ENCODE measurements at places on chromosomes 3 and 15.

DNA sequence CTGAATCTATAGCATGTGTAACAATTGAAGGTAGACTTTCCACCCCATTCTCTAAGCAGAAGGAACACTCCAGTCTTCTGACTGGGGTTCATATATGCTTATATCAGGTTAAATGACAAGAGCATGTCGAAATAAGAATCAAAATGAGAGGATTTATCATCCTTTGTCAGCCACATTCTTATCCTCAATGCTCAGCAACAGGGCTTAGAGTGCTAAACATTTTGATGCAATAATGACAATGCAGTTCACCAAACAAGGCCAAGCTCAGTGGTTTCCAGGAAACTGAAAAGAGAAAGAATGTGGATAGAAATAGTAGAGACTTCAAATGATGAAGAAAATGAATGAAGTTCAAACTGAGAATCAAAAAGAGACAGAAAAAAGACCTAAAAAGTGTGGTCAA lies 78.0 kb downstream of the FSIP1 start:
- no peak for DNase-seq

DNA sequence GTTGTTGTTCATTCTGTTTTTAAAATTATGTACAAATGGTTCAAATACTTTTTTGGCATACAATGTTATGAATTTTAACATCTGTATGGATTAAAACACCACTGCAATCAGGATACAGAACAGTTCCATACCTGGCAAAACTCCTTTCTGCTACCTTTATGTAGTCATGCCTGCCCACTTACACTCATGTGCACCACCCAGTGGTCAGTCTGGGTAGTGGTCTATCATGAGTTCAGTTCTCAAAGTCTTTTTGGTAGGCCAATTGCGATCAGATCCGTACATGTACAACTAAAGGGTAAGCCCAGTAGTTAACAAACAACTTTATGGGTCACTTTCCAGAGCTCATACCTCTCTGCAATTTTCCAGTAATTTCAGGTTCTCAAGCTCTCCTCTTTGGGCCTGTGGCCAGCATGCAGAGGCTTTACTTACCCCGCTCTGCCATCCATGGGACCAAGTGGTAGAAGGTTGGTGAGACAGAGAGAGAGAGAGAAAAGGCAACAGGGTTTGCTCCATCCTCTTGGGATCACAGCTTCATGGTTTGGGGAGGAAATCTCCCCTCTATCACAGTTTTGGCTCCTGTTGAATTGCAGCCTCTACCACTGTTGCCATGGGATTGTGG lies 63.9 kb upstream of the FAM98B start:
- DNase-seq: peak; percentile 15

DNA sequence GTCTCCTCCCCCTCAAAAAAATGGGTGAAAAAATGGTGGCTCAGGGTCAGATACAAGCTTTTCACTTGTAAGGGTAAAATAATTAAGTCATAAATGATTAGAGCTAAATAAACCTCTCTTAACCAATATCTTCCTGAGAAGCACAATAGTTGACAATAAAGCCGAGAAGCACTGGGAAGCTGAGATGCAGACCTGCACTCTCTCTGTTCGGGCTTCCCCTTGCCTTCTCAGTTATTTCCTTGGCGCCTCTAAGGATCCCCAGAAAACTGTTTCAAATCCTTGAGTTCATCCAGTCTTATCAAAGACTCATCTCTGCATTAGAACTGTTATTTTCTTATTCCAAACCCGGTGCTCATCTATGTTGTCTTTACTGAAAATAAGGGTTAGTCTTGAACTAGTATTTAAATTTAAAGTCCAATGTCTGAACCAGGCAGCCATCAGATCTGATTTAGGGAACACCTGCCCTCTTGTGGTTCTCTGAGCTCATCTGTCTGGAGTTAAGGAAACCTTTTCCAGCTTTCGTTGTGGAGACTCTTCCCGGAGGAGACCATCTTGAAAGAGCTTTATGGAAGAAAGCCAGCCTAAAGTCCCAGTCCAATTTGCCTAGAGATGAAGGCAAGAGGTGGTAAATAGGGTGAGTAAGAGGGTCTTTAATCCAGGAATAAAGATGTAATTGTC lies 256.4 kb upstream of the MCTP2 start:
- no peak for DNase-seq

- no peak for DNase-seq
Measured at GRCh38 chr3:152516216-152516615, 247.5 kb downstream of the MBNL1 start.

- no peak for DNase-seq
Measured at GRCh38 chr3:161054860-161055604, 50.1 kb downstream of the B3GALNT1 start.

DNA sequence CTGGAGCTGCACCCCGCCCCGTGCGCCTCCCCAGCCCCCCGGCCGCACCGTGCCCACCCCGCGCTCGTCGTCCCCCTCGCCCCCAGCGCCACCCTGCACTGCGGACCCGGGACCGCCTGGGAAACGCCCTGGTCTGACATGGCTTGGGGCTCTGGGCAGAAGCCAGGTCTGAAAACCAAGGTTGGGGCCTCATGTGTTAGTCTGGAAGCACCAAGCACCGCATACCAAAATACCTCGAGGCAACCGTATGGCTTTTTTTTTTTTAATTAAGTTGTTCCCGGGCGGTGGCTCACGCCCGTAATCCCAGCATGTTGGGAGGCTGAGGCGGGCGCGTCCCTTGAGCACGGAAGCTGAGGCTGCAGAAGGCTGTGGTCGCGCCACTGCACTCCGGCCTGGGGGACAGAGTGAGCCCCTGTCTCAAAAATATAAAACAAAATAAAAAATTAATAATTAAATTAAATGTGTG lies 91.5 kb upstream of the CHD2 start:
- DNase-seq: no peak

- no peak for DNase-seq
Measured at GRCh38 chr15:78909791-78910228, 35.0 kb downstream of the CTSH start.

- no peak for DNase-seq
Measured at GRCh38 chr3:70531838-70532489, 219.5 kb upstream of the MDFIC2 start.

DNA sequence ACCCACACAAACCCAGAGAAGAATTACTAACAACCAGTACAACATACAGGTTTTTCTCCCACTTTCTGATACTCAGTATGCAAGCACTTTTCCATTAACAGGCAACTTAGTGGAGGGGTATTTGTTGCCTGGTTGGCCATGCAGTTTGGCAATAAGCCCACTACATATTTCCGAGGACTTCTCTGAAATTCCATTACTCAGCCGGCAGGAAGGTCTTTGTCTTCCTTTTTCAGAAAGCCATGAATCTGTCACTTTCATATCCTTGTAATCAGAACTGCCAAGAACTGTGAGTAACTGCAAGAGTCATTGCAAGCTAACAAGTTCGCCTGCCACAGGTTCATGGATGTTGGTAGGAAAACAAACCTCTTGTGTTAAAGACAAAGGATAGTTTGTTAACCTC lies 422.3 kb upstream of the ROBO1 start:
- DNase-seq: no peak

DNA sequence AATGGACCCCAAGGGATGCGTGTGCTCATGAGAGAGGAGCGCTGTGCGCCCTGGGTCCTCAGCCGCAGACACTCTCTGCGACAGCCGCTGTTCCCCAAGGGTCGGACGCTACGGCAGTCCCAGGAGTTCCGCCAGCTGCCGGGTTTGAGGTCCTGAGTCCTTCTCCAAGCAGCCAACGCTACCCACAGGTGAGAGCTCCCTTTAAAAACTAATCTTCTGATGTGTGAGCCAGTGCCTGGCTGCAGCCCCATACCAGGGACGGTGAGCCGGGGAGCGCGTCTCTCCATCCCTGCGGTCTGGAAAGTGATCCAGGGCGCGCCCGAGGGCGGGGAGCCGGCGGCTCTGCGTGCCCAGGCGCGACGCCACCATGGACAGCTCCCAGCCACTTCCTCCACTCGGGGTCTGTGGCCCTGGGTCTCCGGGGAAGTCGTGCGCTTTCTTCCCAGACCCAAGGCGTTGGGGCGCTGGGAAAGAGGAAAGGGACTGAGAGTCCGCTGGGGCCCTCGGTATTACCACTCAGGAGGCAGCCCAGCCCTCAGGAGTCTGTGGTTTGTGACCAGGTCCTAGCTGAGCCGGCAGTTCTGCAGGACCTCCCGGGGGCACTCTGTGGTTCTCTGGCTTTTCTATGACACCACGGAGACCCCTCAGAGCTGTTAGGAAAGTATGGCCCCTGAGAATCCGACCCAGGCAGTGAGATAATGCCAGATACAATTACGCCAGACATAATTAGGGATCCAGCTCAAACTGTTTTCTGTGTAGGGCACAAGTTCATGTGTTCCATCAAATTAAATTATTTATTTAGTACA lies 1.4 kb downstream of the CEMIP start:
- DNase-seq: no peak

- no peak for DNase-seq
Measured at GRCh38 chr3:138066383-138066782, 49.0 kb downstream of the DZIP1L start.

GRCh38 chr3:60542995-60543394 lies 708.3 kb downstream of the FHIT start:
- DNase-seq: no peak

GRCh38 chr3:58018892-58019742 lies 10.9 kb downstream of the FLNB start:
- DNase-seq: no peak

DNA sequence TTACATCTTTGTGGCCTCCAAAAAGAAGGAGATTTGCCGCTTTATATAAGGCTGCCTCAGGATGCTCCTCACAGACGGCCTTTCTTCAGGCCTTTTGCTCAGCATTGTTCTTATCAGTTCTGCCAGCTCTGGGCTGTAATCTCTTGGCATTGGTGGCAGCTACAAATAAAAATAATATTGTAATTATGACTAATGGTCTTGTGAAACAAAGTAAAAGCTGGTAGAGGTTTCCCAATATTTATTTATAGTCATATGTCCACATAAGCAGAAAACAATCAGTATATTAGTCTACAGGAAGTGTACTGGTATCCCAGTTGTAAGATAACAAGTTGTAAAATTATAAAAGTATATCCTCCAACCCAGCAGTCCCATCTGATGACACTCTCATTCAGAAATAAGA lies 7.3 kb downstream of the NEK4 start:
- DNase-seq: no peak

GRCh38 chr3:165192610-165193192 lies 3.5 kb downstream of the SLITRK3 start:
- no peak for DNase-seq

- DNase-seq: no peak
Measured at GRCh38 chr15:60673918-60674558, 195.1 kb upstream of the ICE2 start.

DNA sequence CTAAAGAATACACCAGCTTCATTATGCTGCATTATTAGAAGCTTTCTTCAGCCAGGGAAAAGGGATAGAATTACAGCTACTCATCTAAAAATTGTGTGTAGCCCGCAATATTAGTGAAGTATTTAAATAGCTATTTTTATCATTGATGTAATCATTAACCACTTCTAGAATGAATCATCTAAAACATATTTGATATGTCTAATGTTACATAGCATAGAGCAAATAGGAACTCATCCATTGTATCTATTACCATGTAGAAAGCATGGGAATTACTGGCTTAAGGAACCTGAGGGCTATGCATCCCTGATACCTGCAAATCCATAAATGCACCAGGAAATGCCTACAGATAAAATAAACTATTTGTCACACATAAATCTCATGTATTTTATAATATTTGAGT lies 54.5 kb upstream of the VGLL3 start:
- no peak for DNase-seq

DNA sequence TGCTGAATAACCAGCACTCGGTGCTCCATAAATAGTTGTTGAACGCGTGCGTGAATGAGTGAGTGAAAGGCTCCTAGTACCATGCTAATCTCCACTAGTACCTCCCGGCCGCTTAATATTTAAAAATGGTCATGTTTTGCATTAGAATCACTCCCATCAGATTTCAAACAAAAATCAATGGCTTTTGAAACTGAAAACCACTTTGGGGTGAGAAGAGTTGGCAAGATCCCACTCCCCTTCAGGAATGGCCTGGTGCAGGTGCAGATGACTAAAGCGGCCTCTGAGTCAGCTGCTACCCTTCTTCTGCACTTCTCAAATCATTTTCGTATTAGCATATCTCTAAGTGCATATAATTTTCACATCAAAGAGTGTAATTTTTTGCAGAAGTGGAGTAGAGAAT lies 425.3 kb upstream of the PROK2 start:
- DNase-seq: no peak

Data from activated T-helper 1 cell treated with anti-CD3 and anti-CD28 coated beads, Interleukin-2, amount 50 U/mL, for 16 hours (primary cell).